NCI-H187 treated with DMSO at 0.1 percent for 48 hours (cell line): ENCODE measurements at places on chromosomes 7 and 10.

GRCh38 chr7:24123076-24123475, 160.9 kb upstream of the NPY start:
- no peak for DNase-seq

DNA sequence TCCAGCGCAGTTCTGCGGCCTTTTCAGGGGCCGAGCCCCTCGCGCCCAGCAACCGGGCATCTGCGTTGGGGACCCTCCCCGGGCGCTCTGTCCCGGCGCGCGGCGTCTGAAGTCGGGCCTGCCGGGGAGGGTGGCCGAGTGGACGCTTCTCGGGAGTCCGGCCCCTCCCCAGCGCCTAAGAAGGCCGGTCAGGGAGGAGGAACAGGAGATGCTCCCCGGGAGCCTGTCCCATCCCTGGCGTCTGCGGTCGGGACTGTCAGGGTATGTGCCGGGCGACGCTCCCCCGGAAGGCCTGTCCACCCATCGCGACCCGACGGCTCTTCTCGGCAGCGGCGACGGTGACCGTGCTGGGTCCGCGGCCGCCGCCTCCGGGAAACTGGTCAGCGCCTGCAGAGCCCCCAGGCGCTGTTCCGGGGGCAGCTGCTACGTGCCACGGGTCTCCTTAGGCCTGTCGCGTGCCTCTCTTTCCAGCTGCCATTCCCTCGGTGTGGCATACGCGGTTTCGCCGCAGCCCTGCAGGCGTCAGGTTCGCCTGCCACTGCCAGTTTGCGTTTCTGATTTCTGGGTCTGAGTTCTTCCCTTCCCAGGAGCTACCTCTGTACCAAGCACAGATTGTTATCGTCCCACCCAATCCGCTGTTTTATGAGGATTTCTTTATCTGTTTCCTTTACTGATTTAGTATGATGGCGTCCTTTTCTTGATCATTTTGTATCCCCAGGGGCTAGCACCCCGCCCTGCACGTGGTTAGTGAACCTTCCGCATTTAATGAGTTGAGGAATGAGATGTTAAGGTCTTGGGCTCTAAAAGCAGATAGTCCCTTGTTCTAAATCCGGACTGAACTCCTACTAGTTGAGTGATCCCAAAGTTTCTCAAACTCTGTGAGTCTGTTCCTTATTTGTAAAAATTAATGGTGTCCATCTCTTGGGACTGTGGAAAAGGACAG, 782 bp downstream of the IFIT5 start:
- DNase-seq: no peak

GRCh38 chr7:47739301-47739875, 157.5 kb upstream of the TNS3 start:
- DNase-seq: no peak

DNA sequence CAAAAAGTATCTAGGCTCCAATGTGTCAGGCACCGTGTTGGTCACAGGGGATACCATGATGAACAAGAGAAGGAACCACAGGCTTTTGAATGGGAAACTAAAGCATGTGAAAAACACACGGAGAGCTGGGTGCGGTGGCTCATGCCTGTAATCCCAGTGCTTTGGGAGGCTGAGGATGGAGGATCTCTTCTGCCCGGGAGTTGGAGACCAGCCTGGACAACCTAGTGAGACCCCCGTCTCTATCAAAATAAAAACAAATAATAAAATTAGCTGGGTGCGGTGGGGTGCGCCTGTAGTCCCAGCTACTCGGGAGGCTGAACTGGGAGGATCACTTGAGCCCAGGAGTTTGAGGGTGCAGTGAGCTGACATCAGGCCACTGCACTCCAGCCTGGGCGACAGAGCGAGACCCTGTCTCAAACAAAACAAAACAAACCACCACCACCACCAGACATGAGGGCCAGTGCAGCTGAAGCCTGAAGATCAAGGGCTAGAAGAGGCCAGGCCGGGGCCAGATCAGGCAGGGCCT, 611 bp upstream of the COPS6 start:
- no peak for DNase-seq

DNA sequence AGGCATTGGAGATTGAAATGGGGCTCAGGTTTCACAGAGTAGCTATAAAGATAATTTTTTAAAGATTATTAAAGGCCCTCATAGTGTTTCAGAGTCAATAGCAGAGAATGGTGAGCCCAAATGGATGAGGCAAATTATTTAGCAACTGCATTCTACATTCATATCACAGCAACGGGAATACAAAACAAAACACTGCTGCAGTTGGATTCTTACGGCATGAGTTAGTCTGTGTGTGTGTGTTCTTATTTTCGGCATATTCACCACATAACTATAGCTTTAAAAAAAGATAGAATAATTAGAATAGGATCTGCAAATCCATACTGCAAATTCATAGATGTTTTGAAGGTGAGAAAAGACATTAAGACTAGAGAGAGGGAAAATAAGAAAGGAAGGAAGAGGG, 66.0 kb downstream of the SUGCT start:
- no peak for DNase-seq

GRCh38 chr10:117610321-117610720, 67.8 kb downstream of the EMX2 start:
- DNase-seq: no peak

- DNase-seq: no peak
These were observed 39.8 kb upstream of the ZNF438 start for GRCh38 chr10:31071232-31072005.

DNA sequence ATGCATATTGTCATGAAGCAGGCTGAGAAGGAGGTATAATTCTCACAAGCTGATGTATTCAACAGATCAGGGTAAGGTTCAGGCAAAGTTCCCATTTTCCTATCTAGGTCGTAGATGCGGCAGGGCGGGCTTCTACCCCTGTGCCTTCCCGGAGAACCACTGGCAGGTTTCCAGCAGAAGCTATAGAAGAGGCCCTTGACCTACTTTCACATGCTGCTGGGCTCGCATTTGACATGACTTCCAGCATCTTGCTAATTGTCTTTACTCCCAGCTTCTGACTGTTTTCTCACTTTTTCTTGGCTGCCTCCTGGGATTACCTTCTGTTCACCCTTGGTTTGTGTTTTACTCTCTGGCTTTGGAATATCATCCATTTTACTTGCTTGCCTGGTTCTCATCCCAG, 32.6 kb upstream of the ORC5 start:
- DNase-seq: peak; percentile 50

- no peak for DNase-seq
These were observed 7.9 kb downstream of the NUB1 start for GRCh38 chr7:151349507-151349853.

- no peak for DNase-seq
These were observed 60.4 kb upstream of the INSIG1 start for GRCh38 chr7:155237297-155237696.

DNA sequence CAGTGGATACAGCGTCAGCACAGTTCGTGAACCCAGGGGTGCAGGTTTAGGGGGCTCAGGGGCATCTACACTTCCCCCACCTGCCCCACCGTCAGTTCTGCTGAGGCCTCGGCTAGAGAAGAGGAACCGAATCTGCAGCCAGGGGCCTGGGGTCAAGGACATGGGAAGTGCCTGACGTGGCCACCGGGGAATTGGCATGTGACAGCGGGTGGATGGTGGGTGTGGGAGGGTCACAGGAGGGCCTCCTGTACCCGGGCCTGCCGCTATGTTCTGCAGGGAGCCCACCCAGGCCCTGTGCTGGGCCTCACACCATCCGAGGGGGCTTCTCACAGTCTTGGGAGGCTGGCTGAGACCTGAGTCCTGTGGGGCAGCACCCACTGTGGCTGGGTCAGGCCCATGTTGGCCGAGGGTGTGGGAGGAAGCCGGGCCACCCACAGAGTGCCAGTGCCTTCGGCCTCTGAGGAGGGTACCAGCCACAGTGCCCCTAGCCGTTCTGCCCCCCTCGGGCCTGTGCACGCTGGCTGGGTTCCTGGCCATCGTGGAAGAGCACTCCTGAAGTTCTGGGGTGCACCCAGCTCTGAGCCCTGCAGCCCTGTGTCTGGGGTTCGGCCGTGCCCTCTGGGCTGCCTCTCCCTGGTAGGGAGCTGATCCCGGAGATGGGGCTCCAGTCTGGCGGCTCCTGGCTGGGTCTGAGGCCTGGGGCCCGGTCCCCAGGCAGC, 5.9 kb downstream of the TTYH3 start:
- DNase-seq: no peak

DNA sequence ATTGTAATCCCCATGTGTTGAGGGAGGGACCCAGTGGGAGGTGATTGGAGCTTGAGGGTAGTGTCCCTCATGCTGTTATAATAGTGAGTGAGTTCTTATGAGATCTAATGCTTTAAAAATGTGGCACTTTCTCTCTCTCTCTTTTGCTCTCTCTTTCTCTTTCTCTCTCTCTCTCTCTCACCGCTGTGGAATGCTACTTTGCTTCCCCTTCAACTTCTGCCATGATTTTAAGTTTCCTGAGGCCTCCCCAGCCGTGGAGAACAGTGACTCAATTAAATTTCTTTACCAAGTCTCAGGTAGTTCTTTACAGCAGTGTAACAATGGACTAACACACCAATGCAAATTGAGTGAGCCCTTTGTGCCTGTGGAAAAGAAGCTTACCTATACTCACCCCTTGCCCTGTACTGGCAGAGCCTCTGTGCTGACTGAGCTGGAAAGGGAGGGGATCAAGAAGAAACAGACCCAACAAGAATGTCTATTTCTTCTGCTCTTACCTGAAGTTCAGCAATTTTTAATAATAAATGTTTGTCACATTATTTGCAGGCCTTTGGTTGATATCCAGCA, 642.5 kb upstream of the KCND2 start:
- no peak for DNase-seq

DNA sequence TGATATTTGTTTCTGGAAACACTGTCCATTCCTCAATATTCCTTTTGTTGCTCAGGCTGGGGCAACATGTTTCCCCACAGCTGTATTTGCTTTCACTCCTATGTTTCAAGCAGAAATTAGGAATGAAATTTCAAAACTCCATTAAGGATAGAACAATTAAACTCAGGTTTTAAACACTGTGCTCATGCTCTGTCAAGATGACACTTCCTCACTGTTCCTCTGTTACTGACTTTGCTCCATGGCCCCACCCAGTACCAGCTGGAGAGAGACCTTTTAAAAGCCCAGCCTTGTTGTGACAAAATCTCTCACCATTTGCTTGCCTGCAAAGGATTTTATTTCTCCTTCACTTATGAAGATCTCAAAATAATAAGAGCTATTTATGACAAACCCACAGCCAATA, 197.4 kb downstream of the ELMO1 start:
- DNase-seq: no peak

GRCh38 chr10:132445516-132446194, 48.7 kb downstream of the PWWP2B start:
- DNase-seq: no peak

DNA sequence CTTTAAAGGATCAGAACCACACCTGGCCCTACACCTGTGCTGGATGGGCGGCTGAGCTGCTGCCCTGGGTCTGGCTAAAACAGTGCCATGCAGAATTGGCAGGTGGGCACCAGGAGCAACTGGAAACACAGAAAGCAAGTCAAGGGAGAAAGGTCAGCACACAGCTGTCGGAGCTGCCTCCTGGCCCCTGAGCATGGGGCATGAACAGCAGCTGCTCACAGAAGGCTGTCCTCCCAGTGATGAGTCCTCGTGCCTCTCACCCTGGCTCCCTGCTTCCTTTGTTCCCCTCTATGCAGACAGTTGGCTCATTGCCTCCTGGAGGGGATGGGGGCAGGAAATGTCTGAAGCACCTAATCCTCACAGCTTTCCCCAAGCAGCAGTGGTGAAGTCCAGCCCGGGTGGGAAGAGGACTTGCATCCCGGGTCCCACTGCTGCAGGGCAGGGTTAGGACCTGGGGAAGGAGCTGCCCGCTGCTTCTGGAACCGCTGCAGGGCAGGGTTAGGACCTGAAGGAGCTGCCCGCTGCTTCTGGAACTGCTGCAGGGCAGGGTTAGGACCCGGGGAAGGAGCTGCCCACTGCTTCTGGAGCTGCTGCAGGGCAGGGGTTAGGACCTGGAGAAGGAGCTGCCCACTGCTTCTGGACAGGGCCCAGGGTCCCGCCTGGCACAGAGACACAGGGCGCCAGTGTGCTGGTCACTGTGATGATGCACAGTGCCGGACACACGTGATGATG, 37.3 kb downstream of the VIPR2 start:
- DNase-seq: no peak

GRCh38 chr10:95789902-95790301, 33.9 kb downstream of the ENTPD1 start:
- DNase-seq: no peak

DNA sequence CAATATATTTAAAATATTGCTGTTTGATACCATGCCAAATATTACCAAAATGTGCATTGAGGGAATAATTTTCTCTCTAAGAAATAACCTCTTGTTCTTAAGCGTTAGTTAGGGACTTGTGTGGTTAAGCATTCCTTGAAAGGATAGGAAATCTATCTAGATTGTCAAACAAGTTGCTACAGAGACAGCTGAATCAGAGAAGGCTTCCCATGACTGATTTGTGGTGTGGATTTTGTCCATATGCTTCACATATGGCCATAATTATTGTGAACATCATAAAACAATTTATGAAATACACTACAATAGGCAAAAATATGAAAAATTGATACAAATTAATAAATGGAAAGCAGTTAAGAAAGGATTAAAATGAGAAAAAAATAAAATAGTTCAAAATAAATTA, 96.3 kb downstream of the GNAT3 start:
- no peak for DNase-seq

DNA sequence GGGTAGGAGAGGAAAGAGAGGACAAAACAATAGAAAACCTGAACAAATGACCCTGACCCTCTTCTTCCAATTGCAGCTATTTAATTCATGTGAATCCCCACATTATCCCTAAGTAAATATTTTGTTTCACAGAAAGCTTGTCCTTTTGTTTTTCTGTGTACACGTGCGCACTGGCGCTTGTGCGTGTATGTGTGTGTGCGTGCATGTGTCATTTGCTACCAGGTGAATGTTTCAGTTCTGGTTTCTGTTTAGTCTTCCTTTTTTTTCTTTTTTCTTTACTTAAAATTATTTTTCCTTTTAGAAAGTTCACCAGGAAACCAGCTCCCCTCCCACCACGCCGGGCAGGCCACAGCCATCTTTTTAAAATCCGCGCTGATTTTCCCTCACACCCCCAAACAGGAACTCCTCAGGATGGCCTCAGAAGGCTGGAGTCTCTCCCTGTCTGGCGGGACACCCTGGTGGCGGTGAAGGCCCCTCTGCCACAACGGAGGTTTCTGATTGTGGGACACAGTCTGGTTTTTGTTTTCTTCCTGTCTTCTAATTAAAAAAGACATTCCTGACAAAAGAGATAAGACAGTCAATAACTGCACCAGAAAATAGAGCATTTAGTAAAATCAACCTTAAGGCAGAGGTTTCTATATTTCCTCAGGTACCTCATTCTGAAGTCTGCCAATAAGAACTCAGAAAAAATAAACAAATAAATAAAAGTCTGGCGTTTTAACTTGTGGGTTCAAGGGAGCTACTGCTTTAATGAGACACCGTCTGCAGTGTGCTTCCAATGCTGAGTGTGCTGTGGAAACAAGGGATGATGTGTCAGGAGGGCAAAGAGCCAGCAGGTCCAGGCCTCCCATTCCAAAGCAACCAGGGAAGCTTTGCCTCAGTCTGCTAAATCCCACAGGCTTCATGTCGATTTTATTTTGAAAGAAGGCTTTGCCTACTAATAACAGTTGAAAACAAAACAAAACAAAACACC, 17.4 kb downstream of the IRF5 start:
- DNase-seq: no peak
